ENCODE measurements at places on chromosomes 3 and 15.

DNA sequence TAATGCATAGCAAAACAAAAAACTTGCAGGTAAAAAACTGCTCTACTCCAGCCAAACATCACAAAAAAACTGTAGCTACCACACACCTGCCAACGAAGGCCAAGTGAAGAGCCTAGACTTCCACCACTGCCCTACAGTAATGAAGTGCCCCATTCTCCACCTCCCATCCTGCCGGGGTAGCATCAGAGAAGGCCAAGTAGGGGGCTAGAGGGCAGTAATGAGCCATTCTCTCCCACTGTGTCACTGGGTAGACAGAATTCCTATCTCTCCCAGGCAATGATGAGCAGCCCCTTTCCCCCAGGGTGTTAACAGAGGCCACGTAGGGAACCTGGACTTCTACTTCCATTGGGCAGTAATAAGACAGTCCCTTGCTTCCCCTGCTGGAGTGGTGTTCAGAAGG, 9.5 kb downstream of the SEC22C start:
- DNase-seq, result no peak

- no peak for DNase-seq
Measured at GRCh38 chr15:89098281-89098680, 10.0 kb downstream of the ABHD2 start.

DNA sequence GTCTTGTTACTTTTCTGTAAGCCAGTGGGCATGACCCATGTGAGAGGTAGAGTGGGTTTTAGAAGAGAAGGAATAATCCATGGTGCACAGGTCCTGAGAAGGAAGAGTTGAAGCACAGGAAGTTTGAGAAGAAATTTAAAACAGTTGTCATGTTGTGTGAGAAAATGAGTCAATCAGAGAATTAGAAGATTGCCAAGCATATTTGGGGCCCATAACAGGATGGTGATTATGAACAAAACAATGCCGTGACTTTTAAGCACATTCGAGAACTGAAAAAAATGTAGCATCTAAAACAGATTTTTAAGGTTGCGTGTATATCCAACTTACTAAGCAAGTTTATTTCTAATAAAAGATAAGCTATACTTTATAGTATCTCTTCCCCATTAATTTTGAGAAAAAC, 198.7 kb downstream of the RORA start:
- DNase-seq, result no peak

DNA sequence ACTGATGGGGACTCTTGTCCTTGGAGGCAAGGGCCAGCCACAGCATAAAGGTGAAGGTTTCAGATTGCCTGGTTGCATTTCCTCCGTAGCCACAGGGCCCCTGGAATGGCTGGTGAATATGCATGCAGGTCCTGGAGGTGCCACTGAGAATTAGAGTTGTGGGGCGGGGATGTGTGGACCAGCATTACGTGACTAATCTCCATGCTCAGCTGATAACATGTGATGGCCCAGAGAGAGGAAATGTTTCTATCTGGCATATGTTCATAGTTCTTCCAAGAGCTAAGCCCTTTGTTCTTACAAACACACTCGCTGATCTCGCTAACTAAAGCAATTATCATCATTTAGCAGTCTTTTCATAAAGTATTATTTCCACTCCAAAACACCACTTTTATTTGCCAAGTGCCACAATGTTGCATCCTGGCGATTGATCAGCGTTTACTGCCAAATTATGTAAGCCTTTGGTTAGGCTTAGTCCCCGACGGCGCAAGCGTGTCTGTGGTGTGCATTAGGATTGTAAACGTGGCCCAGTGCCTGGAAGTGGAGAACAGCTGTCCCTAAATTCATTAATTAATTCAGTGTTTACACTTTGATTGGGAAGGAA, 55.9 kb downstream of the CGNL1 start:
- DNase-seq, result no peak

- no peak for DNase-seq
Measured at GRCh38 chr3:77780278-77780996, 740.5 kb downstream of the ROBO2 start.

DNA sequence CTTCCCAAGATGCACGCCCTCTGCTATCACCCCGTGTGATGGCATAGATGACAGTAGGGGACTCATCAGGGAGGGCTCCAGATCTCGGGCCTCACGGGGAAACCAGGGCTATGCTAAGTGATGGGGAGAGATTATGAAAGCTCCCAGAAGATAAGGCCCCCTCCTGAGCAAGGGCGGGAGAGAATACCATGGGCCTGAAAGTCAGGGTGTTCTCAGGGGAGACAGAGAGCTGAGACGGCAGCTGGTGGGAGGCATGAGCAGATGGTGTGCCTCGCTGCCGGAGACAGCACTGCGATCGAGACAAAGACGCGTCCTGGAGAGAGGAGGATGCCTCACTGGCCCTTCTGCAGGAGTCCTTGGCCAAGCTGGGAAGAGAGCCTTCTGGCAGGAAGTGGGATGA, 106.5 kb upstream of the ADPGK start:
- DNase-seq, result no peak

- no peak for DNase-seq
Measured at GRCh38 chr3:68007621-68008226, 353.3 kb upstream of the SUCLG2 start.

DNA sequence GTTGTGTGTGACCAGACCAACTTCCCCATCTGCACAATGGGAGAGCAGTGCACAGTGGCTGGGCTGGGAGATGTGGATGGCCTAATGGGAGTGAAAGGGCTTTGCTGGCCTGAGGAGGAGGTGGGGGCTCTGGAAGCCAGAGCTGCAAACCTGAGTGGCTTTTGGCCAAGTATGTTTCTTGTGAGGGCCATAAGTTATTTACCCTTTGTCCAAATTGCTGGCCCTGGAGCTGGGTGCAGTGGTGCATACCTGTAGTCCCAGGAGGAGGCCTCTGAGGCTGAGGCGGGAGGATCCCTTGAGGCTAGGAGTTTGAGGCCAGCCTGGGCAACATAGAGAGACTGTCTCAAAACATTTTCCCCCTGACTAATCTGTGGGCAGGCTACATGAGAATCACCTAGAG, 129.1 kb downstream of the WNT7A start:
- no peak for DNase-seq

DNA sequence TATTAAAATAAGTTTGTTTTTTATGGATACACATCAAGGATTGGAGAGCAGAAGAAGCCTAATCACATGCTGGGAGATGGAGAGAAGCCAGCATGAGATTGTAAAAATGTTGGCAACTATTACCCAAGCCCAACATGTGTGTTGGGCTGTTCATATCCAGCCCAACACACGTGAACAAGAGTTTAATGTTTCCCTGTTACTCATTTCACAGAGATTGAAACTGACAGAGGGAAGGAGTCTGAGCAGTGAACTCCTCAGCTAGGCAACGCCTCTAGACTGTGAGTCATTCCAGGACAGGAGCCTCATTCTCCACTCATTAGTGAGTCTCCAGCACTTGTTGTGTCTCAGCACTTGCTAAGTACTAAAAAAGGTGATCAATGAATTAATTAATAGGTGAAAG, 43.2 kb upstream of the CMSS1 start:
- no peak for DNase-seq

Measured in HS-5 (cell line).